ENCODE measurements at places on chromosomes 3 and 15.
A peak's percentile ranks its signal among the peaks of the same experiment; 100 is the strongest.

DNA sequence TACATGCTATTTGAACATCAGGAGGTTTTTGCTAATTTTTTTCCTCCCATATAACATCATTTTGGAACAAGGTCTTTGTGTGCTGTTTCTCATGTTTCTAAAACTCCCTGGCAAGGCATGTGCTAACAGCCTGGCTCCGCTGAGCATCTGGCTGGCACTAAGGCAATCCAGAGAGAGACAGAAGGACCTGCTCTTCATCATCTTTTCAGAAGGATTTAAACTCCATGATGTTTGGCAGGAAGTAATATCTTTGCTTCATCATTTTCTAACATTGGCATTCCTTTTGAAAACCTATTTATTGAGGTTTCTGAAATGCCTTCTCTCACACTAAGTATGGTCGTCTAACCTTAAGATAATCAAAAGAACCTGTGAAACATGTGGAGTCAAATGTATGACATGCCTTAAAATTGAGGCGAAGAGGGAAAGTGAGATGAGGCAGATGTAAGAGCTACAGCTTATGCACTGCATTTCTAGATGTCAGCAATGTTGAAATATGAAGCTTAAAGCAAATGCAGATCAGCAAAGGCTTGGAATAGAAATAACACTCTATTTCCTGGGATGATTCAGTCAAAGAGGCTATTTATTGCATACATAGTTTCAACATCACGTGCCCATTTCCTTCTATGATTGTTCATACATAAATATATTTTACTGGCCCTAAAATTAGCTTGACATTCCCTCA lies 592.0 kb downstream of the ZNF385D start:
- no peak overlapping the region for H3K4me3 ChIP-seq
- H3K4me1 ChIP-seq: no peaks in the 10 kb centered on the region
- H3K27ac ChIP-seq: no peak overlapping the region

GRCh38 chr3:49238274-49239127 lies 38.5 kb downstream of the C3orf62 start:
- peak; percentile 38 for DNase-seq
- no peaks in the 10 kb centered on the region for H3K4me1 ChIP-seq
- no peaks in the 10 kb centered on the region for H3K27me3 ChIP-seq
- H3K36me3 ChIP-seq: no peaks in the 10 kb centered on the region

DNA sequence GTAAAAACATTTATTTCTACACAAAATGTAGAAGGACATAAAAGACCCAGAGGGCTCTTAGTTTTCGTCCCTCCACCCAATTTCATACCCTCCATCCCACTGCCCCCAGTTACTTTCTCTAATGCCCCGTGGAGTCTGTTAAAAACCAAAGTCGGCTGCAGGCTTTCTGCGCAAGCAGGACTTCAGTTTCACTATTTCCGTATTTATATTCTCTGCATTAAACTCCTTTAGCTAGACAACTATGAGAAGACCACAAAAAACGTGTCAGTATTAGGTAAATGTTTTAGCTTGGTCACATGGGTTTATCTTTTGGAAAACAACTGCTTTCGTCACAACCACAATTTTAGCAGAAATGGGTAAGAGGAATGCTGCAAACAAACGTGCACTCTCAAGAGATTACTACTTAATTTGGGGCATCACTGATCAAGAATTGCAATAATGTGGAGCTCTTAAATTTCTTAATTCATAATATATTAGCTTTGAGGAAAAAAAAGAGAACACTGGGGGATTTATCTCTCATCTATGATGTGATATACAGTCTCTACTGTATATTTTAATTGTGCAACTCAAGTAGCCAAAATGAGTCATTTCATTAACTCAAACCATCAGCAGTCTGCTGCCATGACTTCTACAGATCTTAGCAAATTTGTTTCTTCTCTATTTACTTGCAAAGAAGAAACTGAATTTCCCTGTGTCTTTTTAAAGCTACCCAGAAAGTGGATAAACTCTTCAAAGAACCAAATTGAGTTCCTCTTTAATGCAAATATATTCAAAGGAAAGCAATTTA lies 740 bp upstream of the NSMCE3 start:
- H3K36me3 ChIP-seq: no peaks in the 10 kb centered on the region
- peak; percentile 58 for DNase-seq

- no peak overlapping the region for H3K27ac ChIP-seq
- H3K27me3 ChIP-seq: no peaks in the 10 kb centered on the region
- DNase-seq: no peak
- H3K4me1 ChIP-seq: peaks cover 4% of the 10 kb centered on the region
- no peak overlapping the region for H3K4me3 ChIP-seq
Measured at GRCh38 chr15:56699743-56700142, 33.6 kb downstream of the ZNF280D start.

DNA sequence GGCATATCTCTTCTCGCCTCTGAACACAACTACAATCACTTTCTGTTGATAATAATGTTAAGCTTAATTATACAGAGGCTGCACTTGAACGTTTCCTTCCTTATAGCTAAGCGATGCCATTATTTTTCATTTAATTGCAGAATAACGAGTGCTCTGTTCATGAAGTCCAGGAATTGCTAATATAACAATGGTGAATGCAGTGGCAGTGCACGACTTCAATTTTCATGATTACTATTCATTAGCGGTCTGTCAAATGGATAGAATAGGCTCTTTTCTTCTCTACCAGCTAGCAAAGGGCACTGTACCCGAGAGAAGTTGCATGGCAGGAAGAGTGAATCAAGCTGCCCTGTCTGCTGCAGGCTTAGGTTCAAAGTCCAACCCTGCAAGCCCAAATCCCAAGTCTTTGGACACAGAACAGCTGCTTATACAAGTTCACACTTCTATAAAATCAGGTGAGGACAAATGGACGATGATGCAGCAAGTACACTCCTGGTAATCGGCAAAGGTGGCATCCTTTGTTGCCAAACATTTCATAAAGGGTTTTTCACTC lies 75.6 kb downstream of the PDZRN3 start:
- no peak for DNase-seq
- H3K27ac ChIP-seq: no peak overlapping the region
- H3K4me1 ChIP-seq: peaks cover 10% of the 10 kb centered on the region

- no peak overlapping the region for H3K4me3 ChIP-seq
- no peak overlapping the region for H3K27ac ChIP-seq
- no peaks in the 10 kb centered on the region for H3K4me1 ChIP-seq
- H3K27me3 ChIP-seq: no peaks in the 10 kb centered on the region
Measured at GRCh38 chr3:7766530-7766929, 735.1 kb upstream of the LMCD1 start.

DNA sequence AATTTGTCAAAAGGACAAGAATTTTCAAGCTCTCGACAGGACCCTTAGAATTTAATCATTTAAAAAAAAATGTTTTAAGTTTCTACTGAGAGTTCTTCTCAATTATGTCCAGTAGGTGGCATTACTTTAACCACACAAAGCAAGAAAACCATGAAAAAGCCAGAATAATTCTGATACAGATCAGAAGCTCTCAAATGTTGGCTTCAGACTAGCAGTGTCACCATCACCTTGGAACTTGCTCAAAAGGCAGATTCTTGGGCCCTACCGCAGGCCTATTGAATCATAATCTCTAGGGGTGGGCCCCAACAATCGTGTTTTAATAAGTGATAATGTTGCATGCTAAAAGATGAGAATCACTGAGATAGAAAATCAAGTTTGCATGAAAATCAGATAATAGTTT lies 99.5 kb upstream of the KCNMB2 start:
- DNase-seq: peak; percentile 45
- H3K27me3 ChIP-seq: no peaks in the 10 kb centered on the region

DNA sequence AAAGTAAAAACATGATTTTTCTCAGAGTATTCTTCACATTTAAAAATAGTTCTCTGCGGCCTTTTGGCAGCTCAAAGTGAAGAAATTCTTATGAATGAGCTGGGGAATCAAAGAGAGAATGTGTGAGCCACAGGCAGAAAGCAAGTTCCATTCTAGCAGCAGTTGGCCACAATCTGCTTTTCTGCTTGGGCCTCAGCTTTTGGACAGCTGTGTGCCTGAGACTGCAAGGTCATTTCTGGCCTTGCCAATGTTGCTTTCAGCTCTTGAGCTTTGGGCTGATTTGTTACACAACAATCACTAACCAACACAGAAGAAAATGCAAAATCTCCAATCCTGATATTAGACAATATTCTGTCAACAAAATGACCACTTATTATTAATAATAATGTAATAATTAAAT lies 14.4 kb upstream of the TM4SF4 start:
- DNase-seq: no peak
- no peak overlapping the region for H3K27ac ChIP-seq
- no peak overlapping the region for H3K4me3 ChIP-seq
- no peaks in the 10 kb centered on the region for H3K36me3 ChIP-seq

DNA sequence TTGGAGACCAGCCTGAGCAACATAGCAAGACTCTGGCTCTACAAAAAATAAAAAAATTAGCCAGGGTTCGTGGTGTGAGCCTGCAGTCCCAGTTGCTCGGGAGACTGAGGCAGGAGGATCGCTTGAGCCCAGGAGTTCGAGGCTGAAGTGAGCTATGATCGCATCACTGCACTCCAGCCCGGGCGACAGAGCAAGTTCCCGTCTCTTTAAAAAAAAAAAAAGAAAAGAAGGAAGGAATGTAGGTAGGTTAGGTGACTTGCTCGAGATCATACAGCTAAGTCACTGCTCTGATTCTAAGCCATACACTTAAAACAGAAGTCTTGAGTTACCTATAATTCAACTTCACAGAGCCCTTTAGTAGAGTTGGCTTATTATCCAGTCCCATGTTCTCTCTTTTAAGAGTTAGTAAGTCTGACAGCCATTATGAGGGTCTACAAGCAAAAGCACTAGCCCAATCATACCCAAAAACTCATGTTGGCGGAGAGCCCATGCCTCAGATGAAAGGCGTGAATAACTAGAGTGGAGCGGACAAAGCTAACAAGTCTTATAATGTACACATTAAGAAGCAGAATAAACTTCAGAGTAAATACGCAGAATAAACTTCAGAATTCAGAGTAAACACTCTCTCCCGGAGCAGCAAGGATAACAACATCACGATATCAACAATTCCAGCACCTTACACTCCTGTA lies 768 bp downstream of the AAGAB start:
- H3K27me3 ChIP-seq: no peaks in the 10 kb centered on the region
- peak overlapping the region; percentile 80 for H3K4me3 ChIP-seq
- H3K27ac ChIP-seq: peak overlapping the region; percentile 92
- DNase-seq: peak; percentile 25
- no peaks in the 10 kb centered on the region for H3K36me3 ChIP-seq

GRCh38 chr3:133836497-133837158 lies 31.0 kb downstream of the SRPRB start:
- DNase-seq: no peak
- no peaks in the 10 kb centered on the region for H3K36me3 ChIP-seq
- no peak overlapping the region for H3K4me3 ChIP-seq
- no peak overlapping the region for H3K27ac ChIP-seq
- H3K27me3 ChIP-seq: no peaks in the 10 kb centered on the region

DNA sequence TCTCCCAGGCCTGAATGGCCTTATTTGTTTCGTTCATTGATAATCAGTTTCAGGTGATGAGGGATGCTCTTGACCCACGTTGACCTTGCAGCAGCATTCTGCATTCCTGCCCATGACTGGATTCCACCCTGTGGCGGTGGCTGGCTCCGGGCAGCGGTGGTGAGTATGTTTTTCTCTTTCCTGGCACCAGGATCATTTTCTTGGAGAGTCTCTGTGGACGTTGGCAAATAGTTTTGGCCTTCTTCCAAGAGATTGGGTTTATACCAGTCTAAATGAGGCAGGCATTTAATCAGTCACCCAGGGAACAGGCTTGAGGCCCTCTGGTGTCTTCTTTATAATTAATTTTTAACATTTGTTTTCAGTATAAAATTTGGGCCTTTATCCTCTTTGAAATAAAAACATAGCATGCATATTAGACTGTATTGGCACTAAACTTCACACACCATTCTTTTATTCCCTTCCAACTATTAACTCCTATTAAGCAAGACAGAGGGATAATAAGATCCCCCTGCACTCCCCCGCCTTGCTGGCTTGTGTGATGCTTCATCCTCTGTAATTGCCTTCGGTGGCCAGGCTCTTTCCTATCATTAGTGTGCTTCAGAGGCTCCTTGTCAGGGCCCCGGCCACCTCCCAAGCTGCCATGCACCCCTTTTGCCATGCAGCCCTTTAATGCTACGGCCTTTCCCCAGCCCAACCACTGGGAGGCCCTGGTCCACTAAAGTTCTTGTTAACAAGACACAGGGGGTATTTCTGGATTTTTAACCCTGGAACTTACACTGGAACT lies 176.2 kb upstream of the TOPAZ1 start:
- H3K36me3 ChIP-seq: no peaks in the 10 kb centered on the region
- no peaks in the 10 kb centered on the region for H3K27me3 ChIP-seq
- no peak overlapping the region for H3K4me3 ChIP-seq
- H3K27ac ChIP-seq: no peak overlapping the region
- no peak for DNase-seq
- peaks cover 2% of the 10 kb centered on the region for H3K4me1 ChIP-seq

- peak; percentile 19 for DNase-seq
- H3K27ac ChIP-seq: no peak overlapping the region
- H3K4me3 ChIP-seq: no peak overlapping the region
- H3K4me1 ChIP-seq: peaks cover 12% of the 10 kb centered on the region
Measured at GRCh38 chr3:21747966-21748555, 2.9 kb downstream of the ZNF385D start.

GRCh38 chr3:102514241-102514640 lies 79.4 kb downstream of the ZPLD1 start:
- H3K27ac ChIP-seq: no peak overlapping the region
- DNase-seq: no peak
- H3K4me3 ChIP-seq: no peak overlapping the region
- H3K36me3 ChIP-seq: peaks cover 2% of the 10 kb centered on the region
- H3K27me3 ChIP-seq: no peaks in the 10 kb centered on the region

DNA sequence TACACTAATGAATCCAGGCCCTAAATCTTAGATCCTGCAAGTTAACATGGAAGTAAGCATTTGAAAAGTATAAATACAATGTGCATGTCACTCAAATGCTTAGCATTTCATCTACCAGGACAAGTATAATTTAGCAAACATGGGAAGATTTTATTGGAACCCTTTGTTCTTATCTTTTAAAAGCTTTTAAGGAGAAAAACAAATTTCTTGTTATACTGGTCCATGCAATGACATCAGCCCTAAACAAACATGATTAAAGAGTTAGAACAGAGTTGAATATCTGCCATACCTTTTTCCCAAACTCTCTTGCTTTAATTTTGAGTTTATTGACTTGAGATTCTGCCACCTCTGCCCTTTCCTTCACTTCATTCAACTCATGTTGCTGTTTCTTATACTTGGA lies 87.0 kb downstream of the HHLA2 start:
- H3K27me3 ChIP-seq: no peaks in the 10 kb centered on the region
- no peak overlapping the region for H3K27ac ChIP-seq
- DNase-seq: no peak
- no peaks in the 10 kb centered on the region for H3K4me1 ChIP-seq

DNA sequence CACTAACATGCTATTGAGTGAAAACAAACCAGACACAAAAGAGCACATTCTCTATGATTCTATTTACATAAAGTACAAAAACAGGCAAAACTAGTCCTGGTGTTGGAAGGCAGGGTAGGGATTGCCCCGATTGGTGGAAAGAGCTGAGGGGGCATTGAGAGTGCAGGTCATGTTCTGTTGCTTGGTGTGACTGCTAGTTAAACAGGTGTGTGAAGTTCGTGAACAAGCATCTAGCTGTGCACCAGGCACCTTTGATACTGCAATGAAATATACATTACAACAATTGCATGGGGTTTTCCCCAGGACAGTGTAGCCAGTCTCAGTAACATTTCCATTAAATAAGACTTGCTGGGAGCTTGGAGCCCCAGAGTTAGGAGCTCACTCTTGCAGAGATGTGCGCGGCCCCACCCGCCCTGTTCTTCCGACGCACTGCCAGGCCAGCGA lies 26.3 kb upstream of the THRB start:
- H3K4me1 ChIP-seq: peaks cover 11% of the 10 kb centered on the region
- no peak overlapping the region for H3K4me3 ChIP-seq
- peak; percentile 57 for DNase-seq
- peak overlapping the region; percentile 97 for H3K27ac ChIP-seq
- H3K36me3 ChIP-seq: no peaks in the 10 kb centered on the region
- no peaks in the 10 kb centered on the region for H3K27me3 ChIP-seq

GRCh38 chr3:11514191-11514821 lies 129.4 kb downstream of the VGLL4 start:
- peak; percentile 45 for DNase-seq
- no peaks in the 10 kb centered on the region for H3K36me3 ChIP-seq
- H3K4me1 ChIP-seq: peaks cover 17% of the 10 kb centered on the region

Data from lung (tissue), 17 donors.